Motor neuron (in vitro differentiated cells): ENCODE measurements at places on chromosomes 6 and 20. TPM values are rescaled to one million over a fixed set of nuclear protein-coding genes. Genes with fewer than 3 reads are reported as not detected.

- peak; percentile 83 for ATAC-seq
Measured at GRCh38 chr6:162710419-162710818, 17.1 kb downstream of the PRKN start.

DNA sequence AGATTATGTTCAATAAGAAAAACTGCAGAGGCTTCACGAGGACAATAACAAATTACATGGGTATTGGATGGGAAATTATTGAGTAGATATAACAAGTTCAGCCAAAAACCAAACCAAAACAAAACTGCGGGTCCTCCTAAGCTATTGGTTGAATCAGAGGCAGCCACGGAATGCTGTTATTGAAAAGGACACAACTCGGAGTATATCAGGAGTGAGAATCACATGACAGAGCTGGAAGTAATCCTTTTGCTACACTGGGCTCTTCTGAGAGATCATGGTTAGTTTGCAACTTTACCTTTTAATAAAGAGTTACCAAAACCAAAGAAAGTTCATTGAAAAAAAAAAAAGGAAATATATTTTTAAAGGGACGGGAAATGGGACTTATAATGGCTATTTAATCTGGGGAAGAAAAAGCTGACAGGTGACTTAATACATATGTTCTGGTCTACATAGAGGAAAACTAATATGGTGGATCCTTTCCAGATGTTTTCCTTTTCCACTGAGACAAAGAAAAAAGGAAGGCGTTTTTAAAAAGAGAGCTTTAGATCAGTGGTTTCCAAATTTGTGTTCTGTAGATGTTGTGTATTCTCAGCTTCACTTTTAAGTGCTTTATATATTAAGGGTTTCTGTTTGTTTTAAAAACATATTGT, 6.9 kb upstream of the CITED2 start:
- ATAC-seq: no peak

DNA sequence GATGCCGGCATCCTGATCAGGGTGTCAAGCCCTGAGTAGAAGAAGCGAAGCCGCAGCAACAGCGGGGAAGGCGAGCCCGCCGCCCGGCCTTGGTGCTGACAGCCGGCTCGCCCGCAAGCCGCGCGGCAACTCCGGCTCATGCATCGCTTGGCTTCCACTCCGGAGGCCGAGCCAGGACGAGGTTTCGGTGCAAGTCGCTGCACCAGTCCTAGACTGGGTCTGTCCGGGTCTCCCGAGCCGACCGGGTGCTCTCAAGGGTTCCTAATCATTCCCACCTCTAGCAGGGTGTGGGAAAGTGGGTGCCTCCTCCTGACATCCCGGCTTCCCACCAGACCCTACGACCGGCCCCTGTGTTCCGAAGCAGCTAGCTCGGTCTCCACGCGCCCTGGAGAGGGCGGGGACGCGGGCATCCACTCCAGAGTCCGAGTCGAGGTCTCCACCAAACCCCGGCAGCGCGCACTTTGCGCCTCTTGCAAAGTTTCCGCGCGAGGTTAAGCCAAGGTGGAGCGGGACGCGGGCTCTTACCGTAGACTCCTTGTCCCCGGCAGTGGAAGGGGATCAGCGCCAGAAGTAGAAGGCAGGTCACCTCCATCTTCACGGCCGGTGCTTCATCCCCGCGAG, 1.4 kb downstream of the MDGA1 start:
- peak; percentile 9 for ATAC-seq

GRCh38 chr6:13680448-13680968, 31.1 kb downstream of the RANBP9 start:
- no peak for ATAC-seq

The RIPOR3 gene
- 1.0 and 2.2 TPM in 2 replicates for total RNA-seq
